ENCODE measurements at places on chromosomes 12 and 14.

DNA sequence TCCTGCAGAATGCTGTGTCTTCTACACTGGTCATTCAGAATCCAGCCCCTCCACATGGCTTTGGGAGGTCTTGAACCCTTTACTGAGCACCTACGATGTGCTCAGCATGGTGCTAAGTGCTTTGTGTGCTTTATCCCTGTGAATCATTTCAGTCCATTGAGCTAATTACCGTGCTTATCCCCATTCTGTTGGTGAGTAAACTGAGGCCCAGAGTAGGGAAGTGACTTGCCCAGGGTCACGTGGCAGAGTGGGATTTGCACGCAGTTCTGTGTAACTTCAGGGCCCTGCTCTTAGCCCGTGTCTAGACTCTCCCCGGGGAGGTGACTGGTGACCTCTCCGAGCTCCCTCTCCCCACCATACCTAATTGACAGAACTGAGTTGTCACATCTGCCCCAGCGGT lies 27.4 kb downstream of the MVK start:
- DNase-seq: no peak

DNA sequence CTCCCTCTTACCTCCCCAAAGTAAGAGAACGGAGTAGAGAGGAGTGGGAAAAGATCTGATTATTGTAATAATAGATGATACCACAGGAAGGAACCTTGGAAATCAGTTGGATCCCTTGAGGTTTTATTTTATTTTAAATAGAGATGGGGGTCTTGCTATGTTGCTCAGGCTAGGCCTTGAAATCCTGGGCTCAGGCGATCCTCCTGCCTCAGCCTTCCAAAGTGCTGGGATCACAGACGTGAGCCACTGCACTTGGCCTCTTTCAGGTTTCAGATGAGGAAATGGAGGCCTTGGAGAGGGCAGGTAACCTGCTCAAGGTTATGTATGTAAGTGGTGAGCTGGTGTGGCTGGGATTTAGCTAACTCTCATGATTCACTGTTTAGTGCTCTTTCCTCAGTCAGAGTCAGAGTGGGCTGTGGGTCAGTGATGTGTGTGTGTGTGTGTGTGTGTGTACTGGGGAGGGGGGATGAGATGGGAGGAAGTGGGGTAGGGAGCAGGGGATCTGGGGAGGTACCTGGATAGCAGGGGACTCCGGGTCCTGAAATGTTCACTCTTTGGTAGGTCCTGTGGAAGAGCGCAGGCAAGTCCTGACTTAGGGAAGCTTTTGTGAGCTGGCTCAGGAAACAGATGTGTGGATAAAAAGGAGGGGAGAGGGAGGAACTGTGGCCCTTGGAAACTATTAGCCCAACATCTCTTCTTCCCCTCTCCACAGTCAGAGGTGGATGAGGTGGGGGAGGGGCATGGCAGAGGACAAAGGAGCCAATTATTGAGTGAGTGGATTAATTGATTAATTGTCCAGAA lies 4.7 kb upstream of the CISTR start:
- DNase-seq: no peak

DNA sequence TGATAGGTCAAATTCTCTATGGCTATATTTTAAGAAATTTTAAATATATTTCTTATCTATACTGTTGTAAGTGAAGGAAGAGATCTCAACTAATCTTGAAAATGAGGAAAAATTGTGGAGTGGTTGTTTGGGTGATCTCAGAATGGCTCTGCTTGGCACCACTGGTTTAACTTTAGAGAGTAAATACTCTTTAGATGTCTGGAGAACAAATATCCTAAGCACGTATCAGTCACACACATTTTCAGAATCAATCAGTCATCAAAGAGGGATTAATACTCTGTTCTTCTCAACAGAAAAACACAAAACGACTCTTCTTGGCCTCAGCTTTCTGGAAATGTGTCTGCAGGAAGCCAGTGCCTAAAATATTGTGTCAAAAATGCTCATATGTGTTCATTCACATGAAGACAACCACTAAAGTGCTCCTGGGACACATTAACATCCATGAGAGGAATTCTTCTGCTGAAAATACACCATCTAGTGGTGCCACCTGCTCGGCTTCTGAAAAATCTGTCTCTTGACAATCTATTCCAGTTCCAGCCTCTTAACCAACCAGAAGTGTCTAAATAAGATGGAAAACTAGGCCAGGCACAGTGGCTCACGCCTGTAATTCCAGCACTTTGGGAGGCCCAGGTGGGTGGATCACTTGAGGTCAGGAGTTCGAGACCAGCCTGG lies 81.1 kb upstream of the CCDC198 start:
- no peak for DNase-seq

DNA sequence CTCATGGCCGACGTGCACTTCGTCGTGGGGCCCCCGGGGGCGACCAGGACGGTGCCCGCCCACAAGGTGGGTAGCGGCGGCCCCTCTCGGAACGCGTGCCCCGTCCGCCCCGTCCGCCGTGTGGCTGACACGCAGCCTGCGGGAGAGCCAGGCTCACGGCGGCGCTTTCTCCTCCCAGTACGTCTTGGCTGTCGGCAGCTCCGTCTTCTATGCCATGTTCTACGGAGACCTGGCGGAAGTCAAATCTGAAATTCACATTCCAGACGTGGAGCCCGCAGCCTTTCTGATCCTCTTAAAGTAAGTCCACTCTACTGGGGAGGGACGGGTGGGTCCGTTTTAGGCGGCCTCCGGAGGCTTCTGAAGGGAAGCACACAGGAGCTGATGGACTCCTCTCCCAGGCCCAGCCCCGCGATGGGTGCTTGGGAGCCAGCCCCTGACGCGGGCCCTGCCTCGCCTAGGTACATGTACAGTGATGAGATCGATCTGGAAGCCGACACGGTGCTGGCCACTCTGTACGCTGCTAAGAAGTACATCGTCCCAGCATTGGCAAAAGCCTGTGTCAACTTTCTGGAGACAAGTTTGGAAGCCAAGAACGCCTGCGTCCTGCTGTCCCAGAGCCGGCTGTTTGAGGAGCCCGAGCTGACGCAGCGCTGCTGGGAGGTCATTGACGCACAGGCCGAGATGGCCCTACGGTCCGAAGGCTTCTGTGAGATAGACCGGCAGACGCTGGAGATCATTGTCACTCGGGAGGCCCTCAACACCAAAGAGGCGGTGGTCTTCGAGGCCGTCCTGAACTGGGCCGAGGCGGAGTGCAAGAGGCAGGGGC lies 1.1 kb downstream of the BTBD6 start:
- no peak for DNase-seq

Data from T-helper 1 cell (primary cell).